ENCODE measurements at places on chromosomes 3 and 15. TPM values are rescaled to one million over a fixed set of nuclear protein-coding genes. Genes with fewer than 3 reads are reported as not detected.

DNA sequence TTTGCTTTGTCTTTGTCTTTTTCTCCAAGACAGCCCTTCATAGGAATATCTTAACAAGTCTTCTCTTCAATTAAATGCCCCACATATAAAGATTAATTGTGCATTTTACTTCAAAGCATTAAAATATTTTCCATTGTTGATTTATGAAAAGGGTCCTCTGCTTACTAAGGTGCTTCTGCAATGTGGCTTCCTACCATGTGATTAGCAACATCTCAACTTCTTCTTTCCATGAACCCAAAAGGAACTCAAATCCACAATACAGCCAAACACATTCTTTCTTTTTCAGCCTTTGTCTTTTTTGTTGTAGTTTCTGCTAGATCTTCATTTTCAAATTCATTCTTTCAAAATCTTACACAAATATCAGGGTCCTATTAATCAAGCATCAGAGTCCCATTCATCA, 309.2 kb downstream of the NSUN3 start:
- H3K27me3 ChIP-seq, result no peaks in the 10 kb centered on the region
- H3K4me1 ChIP-seq, result no peaks in the 10 kb centered on the region

GRCh38 chr3:8891303-8891702, 72.0 kb downstream of the RAD18 start:
- no peak for DNase-seq
- H3K4me1 ChIP-seq, result no peaks in the 10 kb centered on the region
- H3K36me3 ChIP-seq, result peaks cover 6% of the 10 kb centered on the region
- H3K27ac ChIP-seq, result no peak overlapping the region
- H3K4me3 ChIP-seq, result no peak overlapping the region
- H3K27me3 ChIP-seq, result no peaks in the 10 kb centered on the region

Gene UQCRC1
- 288 TPM for total RNA-seq

Gene CCR1
- total RNA-seq, result 0.12 TPM

Gene ACAD9
- 60.2 TPM for total RNA-seq

Gene SAMMSON
- total RNA-seq, result not detected

Gene C3orf52
- 22.5 TPM for total RNA-seq
